Activated CD8-positive, alpha-beta T cell treated with anti-CD3 and anti-CD28 coated beads, Interleukin-2, amount 10 ng/mL, durations not matched to agents 7 days and 5 days (primary cell): ENCODE measurements at places on chromosomes 16 and 17. TPM values are rescaled to one million over a fixed set of nuclear protein-coding genes. Genes with fewer than 3 reads are reported as not detected.

GRCh38 chr17:75473246-75473645 lies 16.8 kb downstream of the TMEM94 start:
- DNase-seq, result no peak
- peaks cover 2% of the 10 kb centered on the region for H3K4me1 ChIP-seq
- H3K4me3 ChIP-seq, result no peak overlapping the region

DNA sequence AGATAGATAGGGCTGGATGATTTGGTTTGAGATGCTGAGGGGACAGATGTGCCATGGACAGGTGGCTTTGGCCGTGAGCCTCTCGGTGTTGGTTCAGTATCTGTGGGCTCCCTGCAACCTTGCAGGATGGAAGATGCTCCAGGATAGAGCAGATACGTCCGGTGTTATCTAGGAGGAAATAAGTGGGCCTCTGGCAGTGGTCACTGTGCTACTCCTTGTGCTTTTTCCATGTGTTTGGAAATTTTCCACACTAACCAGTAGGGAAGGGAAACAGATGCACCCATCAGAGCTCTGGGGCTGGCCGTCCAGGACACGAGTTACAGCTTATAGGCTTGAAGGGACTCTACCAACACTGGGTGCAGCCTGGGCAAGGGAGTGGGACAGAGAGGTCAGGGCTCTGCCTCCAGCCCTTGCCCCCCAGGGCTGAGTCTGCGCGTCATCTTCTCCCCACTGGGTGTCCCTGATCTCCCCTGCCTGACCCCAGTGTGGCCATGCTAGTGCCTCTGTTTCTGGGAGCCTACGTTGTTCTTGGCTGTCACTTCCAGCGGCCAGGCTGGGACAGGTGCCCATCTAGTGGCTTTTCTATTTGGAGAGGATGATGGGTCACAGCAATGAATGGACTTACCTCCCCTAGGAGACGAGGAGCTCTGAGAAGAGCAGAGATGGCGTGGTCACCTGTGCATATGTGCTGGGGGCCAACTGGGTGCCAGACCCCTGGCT lies 166.9 kb downstream of the SEC14L1 start:
- no peak for DNase-seq
- no peaks in the 10 kb centered on the region for H3K36me3 ChIP-seq
- H3K27me3 ChIP-seq, result no peaks in the 10 kb centered on the region
- no peak overlapping the region for H3K27ac ChIP-seq
- H3K4me1 ChIP-seq, result no peaks in the 10 kb centered on the region

DNA sequence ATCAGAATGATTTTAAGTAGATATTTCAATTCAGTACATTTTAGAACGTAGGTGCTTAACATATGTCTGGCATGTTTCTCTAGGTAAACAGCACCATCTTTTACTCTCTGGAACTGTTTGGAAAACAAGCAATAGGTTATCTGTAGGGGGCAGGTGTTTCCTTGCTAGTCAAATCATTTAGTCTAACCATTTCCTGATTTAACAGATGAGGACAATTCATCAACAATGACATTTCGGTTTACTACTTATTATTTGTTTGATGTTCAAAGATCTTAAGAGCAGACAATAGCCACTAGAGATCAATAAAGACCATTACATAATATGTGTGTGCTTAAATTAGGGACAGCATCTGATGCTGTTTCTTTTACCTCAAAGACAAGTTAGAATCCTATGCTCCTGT lies 173.1 kb downstream of the CEP112 start:
- peaks cover 5% of the 10 kb centered on the region for H3K27me3 ChIP-seq
- H3K4me3 ChIP-seq, result no peak overlapping the region
- no peak for DNase-seq
- no peaks in the 10 kb centered on the region for H3K36me3 ChIP-seq
- H3K27ac ChIP-seq, result no peak overlapping the region

DNA sequence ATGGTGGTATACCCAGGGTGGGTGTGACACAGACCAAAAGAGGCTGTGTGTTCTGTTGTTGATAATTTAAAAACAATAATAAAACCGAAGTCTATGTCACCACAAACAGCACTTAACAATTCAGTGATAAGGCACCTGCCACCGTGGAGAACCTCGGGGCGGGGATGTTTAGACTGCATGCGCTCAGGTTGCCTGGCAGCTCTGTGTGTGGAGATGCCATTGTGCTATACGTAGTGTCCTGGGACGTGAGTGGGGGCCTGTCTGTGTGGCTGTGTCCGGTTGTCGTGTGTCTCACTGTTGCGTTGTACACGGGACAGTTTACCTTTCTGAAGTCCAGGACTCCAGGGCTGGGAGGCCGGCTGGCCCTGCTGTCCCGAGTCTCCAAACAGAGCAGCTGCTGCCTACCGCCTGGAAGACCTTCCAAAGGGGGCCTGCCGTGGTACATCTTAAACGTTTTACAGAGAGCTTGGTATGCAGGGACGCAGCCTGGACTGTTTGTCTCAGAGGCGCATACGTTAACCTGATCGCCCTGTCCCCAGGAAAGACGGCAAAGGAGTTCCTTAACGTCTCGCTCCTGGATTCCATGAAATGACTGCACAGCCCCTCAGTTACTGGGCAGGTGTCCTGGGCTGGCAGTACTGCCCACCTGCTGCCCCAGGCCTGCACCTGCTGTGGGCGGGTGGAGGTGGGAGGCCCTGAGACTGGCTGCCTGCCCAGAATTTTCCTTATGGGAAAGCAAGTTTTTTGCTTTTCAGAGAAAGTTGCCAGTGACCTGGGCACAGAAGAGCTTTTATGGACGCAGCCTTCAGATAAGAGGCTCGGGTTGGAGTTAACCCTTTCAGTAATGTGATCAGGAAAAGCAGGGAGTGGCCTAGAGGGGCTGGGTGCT lies 19.0 kb downstream of the SPIRE2 start:
- no peak overlapping the region for H3K27ac ChIP-seq
- no peak for DNase-seq
- H3K4me3 ChIP-seq, result no peak overlapping the region
- H3K27me3 ChIP-seq, result peaks cover 11% of the 10 kb centered on the region
- no peaks in the 10 kb centered on the region for H3K36me3 ChIP-seq

- no peaks in the 10 kb centered on the region for H3K27me3 ChIP-seq
- H3K4me3 ChIP-seq, result no peak overlapping the region
- H3K36me3 ChIP-seq, result peaks cover 44% of the 10 kb centered on the region
- peak overlapping the region; percentile 62 for H3K27ac ChIP-seq
- peaks cover 16% of the 10 kb centered on the region for H3K4me1 ChIP-seq
- DNase-seq, result no peak
Observed at GRCh38 chr17:4232168-4232813, 31.5 kb downstream of the ANKFY1 start.

The APOH gene
- not detected for total RNA-seq

The GAS2L2 gene
- not detected for total RNA-seq

The SGCA gene
- not detected for total RNA-seq
